Hematopoietic multipotent progenitor cell treated with erythropoietin and hydrocortisone succinate and interleukin-3 and kit ligand, for 15 days (in vitro differentiated cells): ENCODE measurements at places on chromosomes 4 and X.

- peak; percentile 30 for DNase-seq
Measured at GRCh38 chrX:149527705-149528104, 13.1 kb upstream of the EOLA1 start.

GRCh38 chr4:118759481-118759880 lies 74.3 kb downstream of the METTL14 start:
- DNase-seq, result no peak

DNA sequence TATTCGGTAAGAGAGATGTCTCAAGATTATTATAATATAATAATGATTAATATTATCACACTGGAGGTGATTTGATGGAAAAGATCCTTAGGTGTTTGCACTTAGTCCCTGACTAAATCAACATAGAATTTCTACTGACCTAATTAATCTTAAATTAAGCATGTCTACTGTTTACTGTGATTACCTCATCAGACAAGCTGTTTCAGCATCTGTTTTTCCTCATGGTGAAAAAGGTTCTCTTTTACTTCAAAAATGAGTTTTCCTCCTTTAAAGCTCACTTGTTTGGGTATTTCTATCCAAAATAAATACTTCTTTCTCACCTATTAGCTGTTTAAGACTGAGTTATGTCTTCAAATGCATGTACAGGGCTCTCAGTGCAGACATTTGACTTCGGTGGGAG lies 407.8 kb downstream of the NKX6-1 start:
- no peak for DNase-seq

DNA sequence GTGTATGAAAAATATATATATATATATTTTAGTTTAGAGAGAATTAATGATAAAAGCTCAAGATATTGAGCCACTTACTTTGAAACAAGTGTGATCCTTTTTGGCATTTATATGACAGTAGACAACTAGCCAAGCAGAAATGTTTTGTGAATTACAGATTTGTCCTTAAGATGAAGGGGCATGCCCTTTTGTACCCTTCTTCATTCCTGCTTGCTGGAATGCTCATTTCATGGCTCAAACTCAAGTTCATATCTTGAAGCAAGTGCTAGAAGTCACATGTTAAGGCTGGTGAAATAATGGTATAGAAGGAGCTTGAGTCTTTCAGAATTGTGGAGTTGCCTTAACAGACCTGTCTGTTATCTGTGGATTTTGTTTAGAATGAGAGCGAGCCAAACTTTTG lies 203.0 kb downstream of the BMPR1B start:
- no peak for DNase-seq

GRCh38 chrX:103640401-103641155 lies 11.8 kb downstream of the TCEAL1 start:
- no peak for DNase-seq
